SIG-M5 (cell line): ENCODE measurements at places on chromosomes 3 and 15.

- DNase-seq = no peak
These were observed 460.9 kb downstream of the OTOL1 start for GRCh38 chr3:161957467-161957866.

- no peak for DNase-seq
These were observed 80.8 kb downstream of the SMAD3 start for GRCh38 chr15:67146234-67146633.

- no peak for DNase-seq
These were observed 39.0 kb downstream of the UNC13C start for GRCh38 chr15:54017251-54017650.

DNA sequence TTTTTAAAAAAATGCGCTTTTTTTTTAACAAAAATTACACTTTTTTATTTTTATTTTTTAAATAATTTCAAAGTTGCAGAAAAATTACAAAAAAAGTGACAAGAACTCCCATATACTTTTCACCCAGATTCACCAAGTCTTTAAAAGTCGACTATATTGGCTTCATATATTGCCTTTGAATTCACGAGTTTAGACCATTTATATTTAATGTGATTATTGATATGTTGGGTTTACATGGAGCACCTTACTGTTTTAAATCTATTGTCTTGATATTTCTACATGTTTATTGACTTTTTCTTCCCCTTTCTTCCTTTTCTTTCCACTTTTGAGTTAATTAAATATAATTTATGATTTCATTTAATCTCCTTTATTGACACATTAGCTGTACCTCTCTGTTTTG, 127.2 kb downstream of the OPA1 start:
- DNase-seq = no peak

- no peak for DNase-seq
These were observed 478.9 kb upstream of the GBE1 start for GRCh38 chr3:82240322-82240721.

DNA sequence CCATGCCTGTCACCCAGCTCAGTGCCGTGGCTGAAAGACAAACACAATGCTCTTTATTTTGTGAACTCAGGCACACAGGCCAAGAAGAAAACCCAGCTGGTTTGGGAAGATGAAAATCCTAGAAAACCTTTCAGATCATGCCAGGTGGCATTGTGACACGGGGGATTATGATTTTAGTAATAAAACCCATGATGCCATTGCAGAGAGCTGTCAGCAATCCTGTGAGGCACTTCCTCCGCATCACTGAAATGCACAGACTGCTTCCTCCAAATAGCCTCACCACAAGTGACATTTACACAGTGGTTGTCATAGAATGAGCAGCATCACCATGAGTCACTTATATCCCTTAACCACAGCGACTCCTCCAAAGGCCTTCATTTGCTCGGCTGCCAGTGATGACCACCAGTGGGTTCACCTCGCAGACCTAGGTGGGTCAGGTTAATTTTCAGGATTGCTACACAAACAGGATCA, 22.7 kb downstream of the ABHD6 start:
- peak; percentile 67 for DNase-seq

DNA sequence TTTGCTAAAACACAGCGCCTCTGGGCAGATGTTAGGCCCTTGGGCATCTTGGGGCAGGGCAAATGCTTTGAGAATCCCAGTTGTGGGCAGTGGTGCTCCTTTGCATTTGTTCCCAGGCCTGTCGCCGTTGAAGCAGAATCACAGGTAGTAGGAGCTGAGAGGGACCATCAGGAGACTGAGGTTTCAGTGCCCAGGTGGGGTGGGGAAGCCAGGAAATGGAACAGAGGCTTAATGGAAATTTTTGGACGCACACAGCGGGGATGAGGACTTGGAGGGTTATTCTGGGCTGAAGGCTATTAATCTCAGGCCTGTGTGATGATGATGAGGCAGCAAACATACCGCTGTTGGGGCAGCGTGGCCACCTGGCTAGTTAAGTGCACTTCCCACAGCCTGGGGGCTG, 99.5 kb downstream of the SV2B start:
- no peak for DNase-seq

DNA sequence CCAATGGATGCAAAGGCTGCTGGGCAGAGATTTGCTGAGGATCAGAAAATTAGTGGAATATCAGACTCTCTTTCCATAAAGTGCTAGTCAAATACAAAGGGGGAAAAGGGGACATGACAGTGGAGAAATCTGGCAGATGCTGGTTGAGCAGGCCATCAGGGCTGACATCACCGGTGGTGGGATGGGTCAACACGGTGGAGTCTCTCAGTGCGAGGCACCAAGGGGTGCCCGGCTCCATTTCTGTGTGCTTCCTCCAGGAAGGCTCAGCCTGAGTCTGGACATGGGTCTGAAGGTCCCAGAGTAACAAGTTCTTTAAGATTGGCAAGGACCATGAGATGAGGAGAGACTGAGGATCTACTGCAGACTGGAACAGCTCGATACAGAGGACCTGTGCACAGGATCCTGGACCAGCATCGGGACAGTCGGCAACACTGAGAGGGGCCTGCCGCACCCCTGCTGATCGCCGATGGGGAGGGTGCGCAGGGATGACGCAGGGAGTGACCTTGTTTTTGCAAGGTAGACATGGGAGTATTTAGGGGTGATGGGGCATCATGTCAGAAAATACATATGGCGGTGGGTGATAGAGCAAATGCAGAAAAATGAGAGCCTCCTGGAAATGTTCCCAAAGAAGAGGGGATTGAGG, 92.7 kb downstream of the SEC22A start:
- DNase-seq = no peak

DNA sequence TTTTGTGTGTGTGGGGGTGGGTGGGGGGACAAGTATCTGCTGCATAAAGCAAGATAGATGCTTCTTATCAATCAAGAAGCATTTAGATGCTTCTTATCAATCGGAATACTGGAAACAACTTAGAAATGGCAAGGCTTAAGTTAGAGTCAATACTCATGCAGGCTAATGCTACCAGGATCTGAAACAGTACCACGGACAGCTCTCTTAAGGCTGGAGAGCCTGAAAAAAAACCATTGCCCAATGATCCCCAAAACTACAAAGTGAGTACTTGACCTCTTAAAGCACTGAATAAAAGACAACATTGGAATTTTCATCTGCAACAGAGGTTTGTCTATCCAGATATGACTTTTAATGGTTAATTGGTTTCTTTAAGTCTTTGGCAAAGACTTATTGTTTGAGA, 262.3 kb downstream of the GAP43 start:
- DNase-seq = no peak

- DNase-seq = no peak
These were observed 152.9 kb downstream of the SLCO3A1 start for GRCh38 chr15:92006186-92007028.

GRCh38 chr15:90495067-90495466, 34.7 kb upstream of the CRTC3 start:
- DNase-seq = no peak

DNA sequence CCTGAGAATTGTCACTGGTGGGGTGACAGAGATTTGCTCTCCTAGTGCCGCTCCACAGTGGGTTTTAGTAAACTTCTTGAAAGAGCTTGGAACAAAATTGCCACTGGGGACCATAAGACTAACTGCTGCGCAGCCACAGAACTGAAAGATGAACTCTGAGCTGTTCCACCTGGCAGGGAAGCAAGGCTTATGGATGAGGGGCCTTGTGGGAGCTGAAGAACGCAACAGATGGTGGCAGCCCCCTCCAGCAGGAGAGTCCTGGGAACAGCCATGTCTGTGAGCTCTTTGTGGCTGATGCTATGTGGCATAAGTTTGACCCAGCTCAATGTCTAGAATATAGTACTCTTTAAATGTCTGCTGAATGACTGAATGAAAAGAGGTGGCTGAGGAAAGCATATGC, 66.8 kb upstream of the C2CD4B start:
- DNase-seq = no peak

DNA sequence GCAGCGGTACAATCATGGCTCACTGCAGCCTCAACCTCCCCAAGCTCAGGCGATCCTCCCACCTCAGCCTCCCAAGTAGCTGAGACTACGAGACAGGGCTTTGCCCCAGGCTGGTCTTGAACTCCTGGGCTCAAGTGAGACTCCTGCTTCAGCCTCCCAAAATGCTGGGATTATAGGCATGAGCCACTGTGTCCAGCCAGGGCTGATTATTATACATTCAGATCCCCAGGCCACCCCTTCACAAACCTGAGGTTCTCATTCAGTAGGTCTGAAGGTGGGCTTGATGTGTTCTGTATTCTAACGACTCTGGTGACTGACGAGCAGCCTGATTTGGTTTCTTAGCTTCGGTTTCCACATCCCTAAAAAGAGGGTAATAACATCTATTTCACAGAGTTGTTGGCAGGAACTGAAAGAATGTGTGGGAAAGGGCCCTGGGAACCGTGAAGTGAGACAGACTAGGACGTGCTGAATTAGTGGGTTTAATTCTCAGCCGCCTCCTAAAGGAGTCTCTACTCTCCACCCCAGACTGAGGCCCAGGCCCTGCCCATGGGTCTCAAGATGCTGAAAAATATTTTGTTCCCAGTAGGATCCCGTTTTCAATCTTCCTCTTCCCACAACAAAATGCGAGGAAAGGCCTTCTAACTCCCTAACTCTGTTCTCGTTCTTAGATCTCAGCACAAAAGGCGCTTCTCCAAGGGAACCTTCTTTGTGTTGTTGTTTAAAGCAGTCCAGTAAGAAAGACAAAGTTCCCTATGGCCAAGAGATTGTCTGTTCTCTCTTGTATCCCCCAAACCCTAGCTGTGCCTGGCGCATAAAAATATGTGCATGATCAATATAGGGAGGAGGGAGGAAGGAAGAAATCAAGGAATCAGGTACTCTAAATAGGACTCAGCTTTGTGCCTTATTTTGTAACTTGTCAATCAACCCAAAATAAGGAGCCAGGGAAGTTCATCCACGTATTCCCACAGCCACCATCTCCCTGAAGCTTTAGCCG, 210.0 kb upstream of the TOPAZ1 start:
- DNase-seq = no peak

- no peak for DNase-seq
These were observed 32.2 kb upstream of the ST8SIA2 start for GRCh38 chr15:92361321-92362000.

DNA sequence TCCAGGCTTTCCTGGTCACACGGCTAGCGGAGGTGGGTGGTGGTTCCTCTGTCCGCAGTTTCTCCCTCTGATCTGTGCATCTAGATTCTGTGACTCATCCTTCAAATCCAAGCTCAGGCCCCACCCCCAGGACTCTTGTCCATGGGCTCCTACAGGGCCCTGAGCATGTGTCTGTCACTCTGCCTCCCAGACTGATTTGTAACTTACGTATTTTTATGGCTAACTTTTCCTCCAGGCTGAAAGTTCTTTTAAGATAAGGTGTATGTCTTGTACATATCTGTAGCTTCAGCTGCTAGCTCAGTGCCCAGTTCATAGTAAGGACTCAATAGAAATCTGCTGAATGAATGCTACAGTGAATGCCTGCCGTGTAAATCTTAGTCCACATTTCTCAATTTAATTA, 8.0 kb downstream of the ESYT3 start:
- no peak for DNase-seq

DNA sequence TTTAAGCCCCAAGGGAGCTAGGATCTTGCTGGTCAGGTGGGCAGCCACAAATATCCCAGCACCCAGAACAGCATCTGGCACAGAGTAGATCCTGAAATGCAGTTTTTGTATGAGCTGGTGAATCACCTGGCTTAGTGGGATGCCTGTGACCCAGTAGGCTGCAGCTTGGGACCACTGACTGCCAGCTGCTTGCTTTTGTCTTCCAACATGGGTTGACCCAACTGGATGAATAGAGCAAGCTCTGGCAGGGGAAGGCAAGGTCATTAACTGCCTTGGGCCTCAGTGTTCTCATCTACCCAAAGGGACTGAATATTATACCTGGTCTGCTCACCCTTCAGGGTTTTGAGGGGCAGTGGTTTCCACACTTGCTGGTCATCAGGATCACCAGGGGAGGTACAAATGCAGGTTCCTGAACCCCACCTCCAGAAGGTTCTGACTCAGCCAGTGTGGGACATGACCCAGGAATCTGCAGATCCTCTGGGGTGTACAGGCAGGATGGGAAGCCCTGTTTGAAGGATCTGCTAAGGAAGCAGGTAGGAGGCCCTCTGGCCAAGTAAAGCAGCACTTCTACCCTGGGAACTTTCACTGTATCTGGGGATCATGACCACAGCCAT, 55.4 kb downstream of the ITGA11 start:
- DNase-seq = no peak

DNA sequence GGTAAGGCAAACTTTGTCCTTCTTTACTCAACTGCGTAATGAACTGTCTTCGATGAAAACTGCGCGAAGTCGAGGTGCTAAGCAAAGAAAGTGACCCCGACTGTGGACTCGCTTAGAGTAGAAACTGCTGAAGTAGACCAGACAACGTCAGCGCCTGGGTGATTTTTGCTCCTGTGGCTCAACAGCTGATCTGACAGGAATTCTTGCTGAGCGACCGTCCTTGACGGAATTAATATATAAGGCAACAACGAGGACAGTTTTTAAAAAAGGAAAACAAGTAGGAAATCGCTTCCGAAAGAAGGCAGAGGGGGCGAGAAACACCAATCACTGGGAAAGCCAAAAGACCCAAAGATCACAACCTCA, 541 bp downstream of the RPS27L start:
- no peak for DNase-seq

- no peak for DNase-seq
These were observed 122.7 kb upstream of the NSMCE3 start for GRCh38 chr15:29392358-29392757.

DNA sequence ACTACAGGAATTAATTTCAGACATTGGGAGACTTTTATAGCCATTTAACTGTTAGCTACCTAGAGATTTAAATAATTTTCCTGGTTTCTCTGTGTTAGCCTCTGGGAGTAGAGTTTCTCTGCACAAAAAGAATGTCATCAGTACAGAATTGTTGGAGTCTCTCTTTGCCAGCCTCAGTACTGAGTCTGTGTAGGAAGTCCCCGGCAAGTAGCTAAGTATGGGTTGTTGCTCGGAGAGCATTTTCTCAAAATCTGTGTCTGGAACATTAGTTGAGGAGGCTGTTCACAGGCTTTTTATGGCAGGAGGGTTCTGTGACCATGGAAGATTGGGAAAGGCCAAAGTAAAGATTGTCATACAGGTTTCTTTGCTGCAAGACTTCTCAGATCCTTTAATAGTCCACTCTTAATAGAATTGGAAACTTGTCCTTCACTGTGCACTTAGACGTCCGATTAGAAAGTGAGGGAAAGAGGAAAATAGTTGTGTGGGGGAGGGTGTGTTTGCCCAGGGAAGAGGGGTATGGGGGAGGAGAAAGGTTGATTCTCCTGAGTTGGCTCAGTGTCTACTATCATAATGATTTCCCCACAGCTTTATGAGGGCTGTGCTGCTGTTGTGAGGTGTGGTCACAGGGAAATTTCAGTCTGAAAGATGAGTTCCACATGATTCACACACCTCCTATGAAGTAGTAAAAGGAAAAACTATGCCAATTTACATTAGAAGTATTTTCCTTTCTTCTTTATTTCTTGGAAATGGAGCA, 207.1 kb downstream of the PTPRG start:
- DNase-seq = no peak
